ENCODE measurements at places on chromosomes 3 and 15. TPM values are rescaled to one million over a fixed set of nuclear protein-coding genes. Genes with fewer than 3 reads are reported as not detected.

GRCh38 chr3:35800960-35801459 is 161.7 kb downstream of the ARPP21 start:
- DNase-seq: no peak

GRCh38 chr15:53589520-53590057 is 169.9 kb downstream of the WDR72 start:
- no peak for DNase-seq

The MTMR10 gene
- total RNA-seq: 27.4 TPM

DNA sequence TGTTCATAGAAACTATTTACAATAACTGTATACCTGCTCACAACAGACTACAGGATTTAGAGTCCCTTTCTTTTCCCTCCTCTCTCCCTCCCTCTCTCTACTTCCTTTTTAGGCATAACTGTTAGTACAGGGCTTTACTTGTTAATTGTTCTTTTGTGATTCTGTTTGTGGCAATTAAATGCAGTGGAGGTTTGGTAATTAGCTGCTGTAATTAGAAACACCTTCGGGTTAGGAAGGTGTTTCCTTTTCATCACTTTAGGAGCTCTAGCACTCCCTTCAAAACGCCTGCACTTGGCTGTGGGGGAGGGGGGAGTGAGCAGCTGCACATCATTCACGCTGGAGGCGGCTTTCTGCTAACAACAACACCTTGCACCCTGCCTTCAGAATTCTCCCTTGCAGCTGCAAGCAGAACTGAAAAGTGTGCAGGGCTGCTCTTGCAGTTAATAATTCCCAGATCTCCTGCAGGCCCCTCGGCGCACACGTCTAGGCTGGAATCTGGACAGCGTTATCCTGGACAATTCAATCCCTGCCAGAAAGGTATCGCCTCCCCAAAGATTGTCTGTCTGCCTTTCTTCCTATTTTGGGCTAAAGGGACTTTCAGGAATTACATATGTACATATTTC is 242.6 kb upstream of the RGMA start:
- no peak for DNase-seq

The TATDN2 gene
- 25.6 TPM for total RNA-seq

DNA sequence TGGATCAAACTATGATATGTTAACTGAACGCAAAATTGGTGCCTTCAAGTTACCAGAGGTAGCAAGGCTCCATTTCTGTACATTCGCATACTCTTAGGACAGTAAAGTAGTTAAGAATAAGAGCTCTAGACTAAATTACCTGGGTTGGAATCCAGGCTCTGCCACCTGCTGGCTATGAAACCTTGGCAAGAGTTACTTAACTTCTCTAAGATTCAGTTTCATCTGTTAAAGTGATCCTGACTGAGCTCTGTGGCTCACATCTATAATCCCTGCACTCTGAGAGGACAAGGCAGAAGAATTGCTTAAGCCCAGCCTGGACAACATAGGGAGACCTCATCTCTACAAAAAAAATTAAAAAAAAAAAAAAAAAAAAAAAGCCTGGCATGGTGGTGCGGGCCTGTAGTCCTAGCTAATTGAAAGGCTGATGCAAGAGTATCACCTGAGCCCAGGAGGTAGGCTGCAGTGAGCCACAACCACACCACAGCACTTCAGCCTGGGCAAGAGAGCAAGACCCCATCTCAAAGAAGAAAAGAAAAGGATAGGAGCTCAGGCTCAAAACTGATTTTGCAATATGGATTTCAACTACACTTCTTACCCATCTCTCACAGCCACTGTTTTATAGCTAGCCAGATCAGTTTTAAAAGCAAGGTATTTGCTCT is 21.3 kb downstream of the GSK3B start:
- DNase-seq: no peak

DNA sequence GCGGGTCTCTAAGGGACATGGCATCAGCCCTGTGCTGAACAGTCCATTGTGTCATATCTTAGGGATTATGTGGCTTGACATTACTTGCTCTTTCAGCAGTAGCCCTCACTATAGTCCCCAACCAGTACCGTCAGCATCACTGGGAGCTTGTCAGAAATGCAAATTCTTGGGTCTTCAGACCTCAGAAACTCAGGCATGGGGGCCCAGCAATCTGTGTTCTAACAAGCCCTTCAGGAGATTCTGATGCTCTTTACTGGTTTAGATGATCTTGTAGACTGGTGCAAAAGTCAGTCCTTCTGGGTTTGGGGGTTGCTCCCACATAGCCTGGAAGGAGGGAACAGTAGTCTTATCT is 39.0 kb upstream of the TRAK1 start:
- no peak for DNase-seq

- DNase-seq: no peak
These were observed 178.6 kb upstream of the TPRG1 start for GRCh38 chr3:188993181-188993580.

The C3orf85 gene
- total RNA-seq: not detected

The TGM4 gene
- 0.30 TPM for total RNA-seq

- DNase-seq: no peak
These were observed 252.9 kb upstream of the ST8SIA2 start for GRCh38 chr15:92140796-92141195.

DNA sequence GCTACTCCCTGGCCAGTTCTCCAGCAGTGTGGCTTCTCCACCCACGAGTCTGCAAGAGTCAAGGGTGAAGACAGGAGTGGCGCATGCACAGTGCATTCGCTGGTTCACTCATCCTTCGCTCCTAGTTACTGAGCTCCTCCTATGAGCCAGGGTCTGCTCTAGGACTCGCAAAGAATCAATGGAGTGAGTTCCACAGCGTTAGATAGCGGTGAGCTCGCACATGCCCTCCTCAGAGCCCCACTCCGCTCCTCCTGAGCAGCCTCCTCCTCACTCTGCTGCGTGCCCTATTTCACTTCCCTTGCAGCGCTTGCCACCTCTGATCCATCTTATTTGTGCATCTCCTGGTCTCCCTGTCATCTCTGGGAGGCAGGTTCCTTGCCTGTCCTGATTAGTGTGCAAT is 63.0 kb downstream of the NUP210 start:
- DNase-seq: no peak

- DNase-seq: no peak
These were observed 362.4 kb downstream of the CGGBP1 start for GRCh38 chr3:87696124-87697013.

GRCh38 chr3:30332196-30333021 is 274.0 kb upstream of the TGFBR2 start:
- DNase-seq: no peak

All from suprapubic skin (tissue), 4 donors.